ENCODE measurements at places on chromosomes 4 and X.

- DNase-seq, result no peak
These were observed 80.1 kb downstream of the TLL1 start for GRCh38 chr4:165953181-165953580.

DNA sequence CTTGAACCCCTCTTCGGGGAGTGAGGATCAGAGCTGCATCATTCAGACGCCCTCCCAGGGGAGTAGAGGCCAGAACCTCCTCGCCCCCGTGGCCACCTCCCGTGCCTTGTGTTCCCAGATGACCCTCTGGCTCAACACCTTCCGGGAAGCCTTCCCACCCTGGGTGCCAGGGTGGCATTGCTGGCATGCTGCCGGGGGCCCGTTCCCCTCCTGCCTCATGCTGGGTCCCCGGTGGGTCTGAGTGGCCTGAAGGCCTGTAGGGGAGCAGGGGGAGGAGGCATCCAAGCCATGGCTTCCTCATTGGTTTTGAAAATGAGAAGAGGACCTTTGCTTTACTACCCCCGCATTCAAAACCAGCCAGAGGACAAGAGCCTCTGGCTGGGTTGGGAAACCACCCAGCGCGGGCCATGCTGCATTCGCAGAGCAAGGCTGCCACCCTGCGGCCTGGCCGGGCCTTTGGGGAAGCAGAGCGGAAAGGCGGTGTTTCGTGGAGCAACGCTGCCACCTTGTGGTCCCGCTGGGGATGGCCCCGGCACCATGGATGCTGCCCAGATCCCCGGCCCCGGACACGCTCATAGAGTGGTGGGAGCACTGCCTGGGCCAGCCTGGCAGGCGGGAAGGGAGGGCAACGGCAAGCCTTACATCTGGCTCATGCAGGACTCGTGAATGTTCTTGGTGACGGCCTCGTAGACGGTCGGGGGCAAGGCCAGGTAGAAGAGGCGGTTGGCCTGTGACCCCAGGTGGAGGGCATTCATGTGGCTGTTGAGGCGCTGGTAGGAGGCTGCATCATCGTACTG, 11.9 kb downstream of the G6PD start:
- DNase-seq, result peak; percentile 15

- DNase-seq, result no peak
These were observed 118.3 kb downstream of the DNAAF6 start for GRCh38 chrX:107324493-107325310.

GRCh38 chrX:134173541-134174272, 63.3 kb upstream of the CCDC160 start:
- DNase-seq, result no peak
